Metanephros (tissue), 2 donors: ENCODE measurements at places on chromosomes 13 and 19. TPM values are rescaled to one million over a fixed set of nuclear protein-coding genes. Genes with fewer than 3 reads are reported as not detected.

GPR183 gene
- 9.8 TPM for total RNA-seq

NCAN gene
- 0.23 TPM for total RNA-seq

PROSER3 gene
- total RNA-seq, result 15.9 TPM

C3 gene
- 34.5 TPM for total RNA-seq

SLC6A16 gene
- 3.2 TPM for total RNA-seq

PLPP2 gene
- total RNA-seq, result 8.6 TPM

CYP2S1 gene
- 1.3 TPM for total RNA-seq

ATP4B gene
- total RNA-seq, result 0.41 TPM

SELENOV gene
- total RNA-seq, result 4.7 TPM

ANGPTL4 gene
- 5.0 TPM for total RNA-seq

ZNF616 gene
- total RNA-seq, result 15.0 TPM

KANK3 gene
- 29.7 TPM for total RNA-seq
